ENCODE measurements at places on chromosomes 13 and 19.

DNA sequence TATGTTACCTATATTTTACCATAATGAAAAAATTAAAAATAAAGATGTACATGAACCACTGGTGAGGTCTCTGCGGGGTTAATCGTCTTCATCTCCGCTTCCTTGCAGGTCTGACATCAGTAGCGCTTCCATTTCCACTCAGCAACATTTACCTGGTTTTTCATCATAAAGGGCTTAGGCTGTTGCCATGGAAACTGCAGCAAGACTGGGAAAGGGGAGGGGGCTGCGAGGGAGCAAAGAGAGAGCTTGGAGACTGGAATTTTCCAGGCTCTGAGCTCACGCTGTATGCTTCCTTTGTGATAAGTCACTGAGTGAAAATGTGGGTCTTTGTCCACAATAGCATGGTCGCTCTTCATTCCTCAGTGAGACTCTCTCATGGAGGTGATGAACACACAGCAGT, 136.6 kb upstream of the USP29 start:
- no peak for DNase-seq

GRCh38 chr19:17944301-17944700, 11.5 kb downstream of the CCDC124 start:
- no peak for DNase-seq

- no peak for DNase-seq
Observed at GRCh38 chr19:18636969-18637629, at the start of gene KLHL26. Gene KLHL26 (plus strand): TSS chr19:18637028. CDS start chr19:18637055, 27 bp downstream.

GRCh38 chr19:18833849-18834643, 2.3 kb downstream of the UPF1 start:
- no peak for DNase-seq

GRCh38 chr13:80093888-80094287, 247.0 kb downstream of the SPRY2 start:
- DNase-seq: no peak

- no peak for DNase-seq
Observed at GRCh38 chr13:108508263-108508662, 121.1 kb upstream of the MYO16 start.

GRCh38 chr13:41905600-41906254, 55.2 kb downstream of the VWA8 start:
- DNase-seq: no peak

DNA sequence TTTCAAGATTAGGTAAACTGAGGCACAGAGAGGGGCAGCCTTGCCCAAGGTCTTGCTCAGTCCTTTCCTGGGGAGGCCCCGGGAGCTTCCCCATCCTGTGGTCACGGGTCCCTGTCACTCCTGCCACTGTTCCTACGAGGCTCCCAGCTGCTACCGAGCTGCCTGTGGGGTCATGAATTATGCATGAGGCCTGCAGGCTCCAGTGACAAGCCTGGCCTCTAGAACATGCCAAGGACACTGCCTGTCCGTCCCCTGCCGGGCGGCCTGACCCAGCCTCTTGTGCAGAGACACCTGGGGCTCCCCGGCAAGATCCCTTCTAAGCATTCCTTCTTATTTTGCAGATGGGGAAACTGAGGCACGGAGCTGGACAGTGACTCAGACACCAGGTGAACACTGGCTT, 2.7 kb downstream of the FCHO1 start:
- no peak for DNase-seq

- DNase-seq: no peak
Observed at GRCh38 chr19:47776568-47776967, 1.9 kb upstream of the SELENOW start.

DNA sequence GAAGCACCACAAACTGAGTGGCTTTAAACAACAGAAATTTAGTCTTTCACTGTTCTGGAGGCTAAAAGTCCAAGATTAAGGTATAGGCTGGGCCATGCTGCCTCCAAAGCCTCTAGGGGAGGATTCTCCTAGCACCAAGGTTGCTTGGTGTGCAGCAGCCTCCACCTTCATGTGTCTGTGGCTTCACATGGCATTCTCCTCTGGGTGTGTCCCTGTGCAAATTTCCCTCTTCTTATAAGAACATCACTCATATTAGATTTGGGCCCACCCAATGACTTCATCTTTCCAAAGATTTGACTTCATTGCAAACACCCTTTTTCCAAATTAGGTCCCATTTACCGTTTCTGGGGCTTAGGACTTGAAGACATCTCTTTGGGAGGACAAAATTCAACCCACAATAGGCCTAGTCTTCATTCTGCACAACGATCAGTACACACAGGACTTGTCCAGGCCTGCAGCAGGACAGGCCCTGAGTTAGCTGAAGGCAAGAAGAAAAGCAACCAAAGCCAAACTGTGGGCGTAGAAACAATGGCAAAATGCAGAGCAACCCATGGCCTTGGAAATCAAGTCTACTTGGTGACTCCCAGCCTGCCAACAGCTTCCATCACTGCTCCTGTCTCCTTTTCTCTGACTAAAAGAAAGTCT, 521.2 kb upstream of the NBEA start:
- no peak for DNase-seq

GRCh38 chr13:25930653-25931052, 121.2 kb downstream of the SHISA2 start:
- no peak for DNase-seq

All from activated CD4-positive, alpha-beta T cell treated with anti-CD3 and anti-CD28 coated beads, Interleukin-2, amount 50 U/mL, for 1 hour (primary cell).